Choroid plexus epithelial cell (primary cell): ENCODE measurements at places on chromosomes 1 and 21.
A peak's percentile ranks its signal among the peaks of the same experiment; 100 is the strongest.

DNA sequence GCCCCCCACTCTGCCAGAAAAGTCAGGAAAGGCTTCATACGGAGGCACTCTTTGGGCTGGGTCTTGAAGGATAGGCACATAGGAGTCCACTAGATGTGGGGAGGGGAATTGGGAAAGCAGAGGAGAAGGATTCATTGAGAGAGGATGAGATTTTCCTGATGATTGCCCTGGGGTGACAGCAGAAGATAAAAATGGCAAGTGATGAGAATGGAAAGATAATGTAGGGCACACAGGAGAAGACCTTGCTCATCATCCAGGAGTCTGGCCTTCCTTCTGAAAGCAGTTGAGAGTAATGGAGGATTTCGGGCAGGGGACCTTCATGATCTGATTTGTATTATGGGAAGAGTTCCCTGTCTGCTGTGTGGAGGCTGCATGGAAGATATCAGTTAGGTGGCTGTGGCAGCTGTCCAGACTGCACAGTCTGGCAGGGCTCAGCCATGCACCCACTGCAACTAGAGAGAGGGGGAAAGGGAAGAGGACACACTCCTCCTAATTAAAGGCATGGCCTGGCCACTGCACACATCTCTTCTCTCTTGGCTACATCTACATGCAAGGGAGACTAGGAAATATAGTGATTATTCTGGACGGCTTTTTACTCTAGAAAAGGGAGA is 9.6 kb upstream of the FABP3 start:
- no peak for DNase-seq

GRCh38 chr1:204736836-204737235 is 51.3 kb upstream of the LRRN2 start:
- no peak for DNase-seq

GRCh38 chr1:176789571-176790090 is 326.7 kb downstream of the PAPPA2 start:
- peak; percentile 4 for DNase-seq

DNA sequence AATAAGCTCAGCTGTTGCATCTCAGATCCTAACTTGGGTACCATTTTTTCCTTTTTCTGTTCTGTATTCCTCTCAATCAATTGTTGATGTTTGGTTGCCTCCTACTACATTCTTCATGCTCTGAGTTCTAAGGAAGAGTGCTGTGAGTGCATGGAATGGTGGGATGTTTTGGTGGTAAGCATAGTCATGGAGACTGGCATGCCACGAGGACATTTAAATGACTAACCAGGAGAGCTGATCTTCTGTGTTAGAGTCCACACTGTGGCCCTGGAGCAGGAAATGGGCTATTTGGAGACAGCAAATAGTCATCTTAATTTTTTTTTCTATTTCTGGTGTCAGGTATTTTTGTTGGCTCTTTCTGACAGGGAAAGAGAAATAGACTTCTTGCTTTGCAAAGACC is 69.5 kb upstream of the HSD17B7 start:
- DNase-seq: no peak

DNA sequence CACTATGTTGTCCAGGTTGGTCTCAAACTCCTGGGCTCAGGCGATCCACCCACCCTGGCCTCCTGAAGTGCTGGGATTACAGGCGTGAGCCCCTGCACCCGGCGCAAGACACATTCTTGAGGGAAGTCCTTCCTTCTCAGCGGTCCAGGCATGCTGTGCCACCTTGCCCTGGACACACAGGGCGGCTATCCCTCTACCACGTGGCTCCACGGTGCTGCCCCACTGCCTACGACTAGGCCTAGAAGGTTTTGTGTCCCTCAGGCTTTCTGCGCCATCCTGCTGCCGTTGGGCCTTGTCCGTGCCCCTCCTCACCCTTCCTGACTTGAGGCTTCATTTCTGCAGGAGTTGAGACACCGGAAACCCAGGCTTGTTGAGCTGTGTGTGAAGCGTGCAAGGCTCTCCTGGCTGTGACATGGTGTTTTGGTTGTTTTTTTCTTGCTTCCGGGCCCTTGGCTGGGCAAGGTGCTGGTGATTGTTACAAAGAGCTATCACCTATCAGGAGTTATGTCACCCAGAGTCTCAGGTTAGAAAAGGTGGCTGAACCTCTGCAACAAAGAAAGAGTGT is 13.9 kb downstream of the C1orf174 start:
- no peak for DNase-seq

GRCh38 chr1:203764105-203765028 is 616 bp upstream of the LAX1 start:
- DNase-seq: no peak

DNA sequence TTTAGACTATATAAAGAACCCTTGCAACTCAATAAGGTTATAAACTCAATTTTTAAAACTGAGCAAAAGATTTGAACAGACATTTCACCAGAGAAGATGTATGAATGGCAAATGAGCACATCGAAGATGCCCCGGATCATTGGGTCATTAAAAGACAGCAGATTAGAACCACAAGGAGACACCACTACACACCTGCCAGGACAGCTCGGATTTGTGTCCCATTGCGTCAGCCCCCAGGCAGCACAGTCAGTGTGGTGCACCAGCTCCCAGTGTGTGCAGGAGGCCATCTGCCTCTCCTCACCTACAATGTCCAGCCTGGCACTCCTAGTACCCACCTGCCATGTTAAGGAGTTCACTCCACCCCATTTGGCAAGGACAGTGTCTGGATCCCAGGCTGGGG is 61.1 kb upstream of the LRP8 start:
- no peak for DNase-seq

GRCh38 chr1:184388971-184389370 is 2.1 kb downstream of the C1orf21 start:
- DNase-seq: no peak

DNA sequence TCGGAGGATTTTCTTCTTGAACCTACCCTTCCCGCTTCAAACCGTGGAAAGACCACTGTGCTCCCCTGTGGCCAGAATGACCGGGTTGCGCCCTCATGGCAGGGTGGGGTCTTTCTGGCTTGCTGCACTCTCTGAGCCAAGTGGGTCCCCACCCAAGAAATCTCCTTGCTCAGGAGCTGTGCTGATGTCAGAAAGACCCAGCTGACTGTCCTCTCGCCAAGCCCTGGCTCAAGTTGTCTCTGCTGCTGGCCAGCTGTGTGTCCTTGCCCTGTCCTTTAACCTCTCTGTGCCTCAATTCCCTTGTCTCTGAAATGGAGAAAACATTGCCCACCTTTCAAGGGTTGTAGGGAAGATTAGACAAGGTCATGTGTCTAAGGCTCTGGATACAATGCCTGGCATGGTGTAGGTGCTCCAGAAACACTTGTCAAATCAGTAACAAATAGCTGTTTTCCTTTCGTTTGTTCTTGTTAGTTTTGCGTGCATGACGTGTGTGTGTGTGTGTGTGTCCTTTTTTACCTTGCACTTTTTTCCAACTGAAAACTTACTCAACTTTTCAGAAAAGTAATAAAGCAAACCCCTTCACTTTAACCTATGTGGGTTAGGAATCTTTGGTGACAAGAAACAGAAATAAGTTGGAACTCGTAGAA is 41.1 kb upstream of the RPL11 start:
- no peak for DNase-seq

DNA sequence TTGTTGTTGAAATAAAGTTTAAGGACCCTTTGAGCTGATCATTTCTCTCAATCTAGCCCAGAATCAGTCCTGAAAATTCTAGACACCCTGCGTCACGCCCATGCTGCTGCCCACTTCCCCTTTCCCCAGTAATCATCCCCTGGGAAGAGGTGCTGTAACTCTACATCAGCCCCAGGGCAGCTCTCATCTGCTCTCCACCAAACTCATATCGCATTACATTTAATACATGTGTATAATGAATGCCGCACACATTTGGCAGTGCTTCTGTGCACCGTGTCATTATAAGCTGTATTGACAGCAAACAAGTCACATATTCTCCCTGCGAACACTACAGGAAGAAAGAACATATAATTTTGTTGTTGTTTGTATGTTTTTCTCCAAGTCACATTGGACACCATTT is 539.7 kb upstream of the DAB1 start:
- no peak for DNase-seq

- DNase-seq: no peak
These were observed at the start of gene SLC45A3 for GRCh38 chr1:205680073-205680851. Gene SLC45A3, minus strand, starts transcription at chr1:205680509. Its CDS starts 15,853 bp downstream, at chr1:205664656.

- peak; percentile 26 for DNase-seq
These were observed 23.3 kb downstream of the CYP2J2 start for GRCh38 chr1:59903141-59903754.

DNA sequence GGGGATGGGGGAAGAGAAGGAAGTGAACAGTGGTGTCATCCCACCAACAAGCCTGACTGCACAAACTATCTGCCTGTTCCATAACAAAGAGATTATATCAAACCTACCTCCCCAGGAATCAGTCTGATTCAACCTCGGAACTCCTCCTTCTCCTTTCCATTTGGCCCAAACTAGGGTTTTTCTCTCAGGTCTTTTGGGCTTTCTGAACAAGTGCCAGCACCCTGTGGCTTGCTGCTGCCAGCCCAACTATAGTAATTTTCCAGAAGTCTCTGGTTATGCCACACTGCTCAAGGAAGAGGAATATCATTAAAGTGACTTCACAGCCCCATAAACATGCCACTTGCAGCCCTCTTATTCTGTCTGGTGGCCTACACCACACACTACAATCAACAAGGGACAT is 70.5 kb downstream of the RGS7 start:
- no peak for DNase-seq

GRCh38 chr1:231871471-231871870 is 244.9 kb downstream of the DISC1 start:
- DNase-seq: no peak

DNA sequence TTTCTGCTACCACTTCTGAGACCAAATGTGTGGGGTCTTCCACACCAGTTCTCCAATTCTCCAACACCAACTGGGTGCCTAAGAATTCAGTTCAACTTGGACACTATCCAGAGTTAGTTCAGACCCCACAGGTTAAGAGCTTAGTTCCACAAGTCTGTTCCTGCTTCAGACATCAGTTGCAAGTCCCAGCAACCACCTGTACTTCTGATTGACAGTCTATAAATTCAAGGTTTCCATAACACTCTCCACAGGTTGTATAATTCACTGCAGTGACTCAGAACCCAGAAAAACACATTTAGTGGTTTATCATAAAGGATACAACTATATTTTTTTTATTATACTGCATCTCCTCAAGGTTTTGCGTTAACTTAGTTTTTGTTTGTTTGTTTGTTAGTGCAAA is 18.7 kb downstream of the AK5 start:
- DNase-seq: no peak

GRCh38 chr21:32350211-32350980 is 42.4 kb downstream of the URB1 start:
- no peak for DNase-seq

DNA sequence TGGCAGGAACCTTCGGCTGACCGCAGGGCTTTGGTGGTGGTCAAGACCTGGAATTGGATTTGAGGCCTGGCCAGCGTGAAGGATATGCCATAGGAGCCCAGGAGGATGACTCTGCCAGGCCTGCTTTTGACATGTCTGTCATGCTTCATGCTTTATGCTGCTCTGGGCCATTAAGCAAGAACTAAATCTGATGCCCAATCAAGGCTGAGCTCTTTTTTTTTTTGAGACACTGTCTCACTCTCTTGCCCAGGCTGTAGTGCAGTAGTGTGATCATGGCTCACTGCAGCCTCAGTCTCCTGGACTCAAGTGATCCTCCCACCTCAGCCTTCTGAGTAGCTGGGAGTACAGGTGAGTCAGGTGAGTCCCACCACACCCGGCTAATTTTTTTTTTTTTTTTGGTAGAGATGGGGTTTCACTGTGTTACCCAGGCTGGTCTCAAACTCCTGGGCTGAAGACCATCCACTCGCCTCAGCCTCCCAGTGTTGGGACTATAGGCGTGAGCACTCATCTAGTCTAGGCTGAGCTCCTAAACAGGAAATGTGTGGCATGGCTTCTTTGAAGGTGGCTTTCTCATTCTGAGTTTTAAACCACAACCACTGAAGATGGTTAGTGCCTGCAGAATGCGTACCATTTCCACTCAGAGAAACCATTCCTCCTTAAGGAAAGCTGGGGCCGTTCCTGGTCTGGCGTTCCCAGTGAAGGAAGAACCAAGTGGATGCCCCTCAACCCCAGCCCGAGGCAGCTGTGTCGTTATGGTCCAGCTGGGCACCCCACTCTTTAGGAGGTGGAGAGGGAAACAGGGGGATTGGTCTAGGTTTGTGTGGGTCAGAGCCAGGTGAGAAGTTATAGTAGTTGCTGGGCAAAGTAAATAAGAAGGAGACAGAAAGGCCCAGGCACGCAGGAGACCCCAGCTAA is 34.2 kb upstream of the ATP5PO start:
- no peak for DNase-seq

DNA sequence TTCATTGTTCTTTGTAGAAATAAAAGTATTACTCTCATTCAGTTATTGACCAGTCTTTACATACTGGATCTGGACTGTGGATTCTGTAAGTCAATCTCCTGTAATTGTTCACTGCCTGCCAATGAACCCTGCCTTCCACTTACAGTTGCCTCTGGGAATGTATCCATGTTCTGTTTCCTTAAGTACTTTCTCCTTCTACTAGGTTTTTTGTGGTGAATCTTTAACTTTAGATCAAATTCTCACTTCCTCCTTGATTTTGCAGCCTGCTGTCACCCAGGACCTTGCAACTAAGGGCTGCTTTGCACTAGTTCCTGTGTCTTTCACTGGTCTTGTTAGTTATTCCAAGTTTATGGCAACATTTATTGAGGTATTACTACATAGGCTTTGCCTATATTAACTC is 28.2 kb upstream of the ANKRD13C start:
- DNase-seq: no peak

- no peak for DNase-seq
These were observed 38.8 kb downstream of the WNT4 start for GRCh38 chr1:22104094-22104493.

DNA sequence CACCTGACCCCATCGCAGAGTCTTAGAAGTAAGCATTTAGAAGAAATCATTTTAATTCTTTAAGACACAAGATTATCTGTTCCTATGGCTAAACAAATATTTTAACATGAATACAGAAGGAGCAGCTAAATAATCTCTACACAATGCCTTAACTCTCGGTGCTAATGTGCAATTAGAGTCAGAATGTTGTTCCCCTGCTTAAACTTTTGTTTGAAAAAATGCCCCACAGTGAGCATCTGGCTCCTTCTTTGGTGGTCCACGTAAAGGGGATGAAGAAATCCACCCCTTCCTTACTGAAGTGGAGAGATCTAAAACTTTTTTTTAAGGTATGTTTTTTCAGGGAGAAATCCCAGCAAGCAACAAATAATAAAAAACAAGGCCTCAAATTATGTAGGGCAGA is 55.2 kb downstream of the SLC45A1 start:
- DNase-seq: no peak

DNA sequence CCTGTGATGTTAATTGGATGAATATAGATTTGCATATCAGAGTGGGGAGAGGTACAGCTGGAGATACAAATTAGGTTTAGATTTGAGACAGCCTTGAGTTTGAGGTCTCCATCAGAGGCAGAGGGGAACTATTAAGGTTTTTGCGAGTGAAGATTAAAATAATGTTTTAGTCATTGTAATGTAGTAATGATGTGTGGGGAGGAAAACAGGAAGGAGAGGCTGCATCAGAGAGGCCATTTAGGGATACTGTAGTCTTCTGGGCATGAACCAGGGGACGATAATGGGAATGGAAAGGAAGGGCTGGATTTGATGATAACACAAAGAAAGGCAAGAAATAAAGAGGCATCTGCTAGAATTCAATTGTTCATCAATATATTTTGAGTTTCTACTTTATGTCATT is 9.5 kb downstream of the CD84 start:
- DNase-seq: no peak
